Stimulated activated naive CD8-positive, alpha-beta T cell treated with anti-CD3 and anti-CD28 coated beads, Interleukin-15, Interleukin-2, amounts not matched to agents 100 U/mL and 50 U/mL, for 24 hours (primary cell): ENCODE measurements at places on chromosomes 2 and 18.
A peak's percentile ranks its signal among the peaks of the same experiment; 100 is the strongest.

- no peak for DNase-seq
Measured at GRCh38 chr2:36371928-36372391, 16.4 kb downstream of the CRIM1 start.

DNA sequence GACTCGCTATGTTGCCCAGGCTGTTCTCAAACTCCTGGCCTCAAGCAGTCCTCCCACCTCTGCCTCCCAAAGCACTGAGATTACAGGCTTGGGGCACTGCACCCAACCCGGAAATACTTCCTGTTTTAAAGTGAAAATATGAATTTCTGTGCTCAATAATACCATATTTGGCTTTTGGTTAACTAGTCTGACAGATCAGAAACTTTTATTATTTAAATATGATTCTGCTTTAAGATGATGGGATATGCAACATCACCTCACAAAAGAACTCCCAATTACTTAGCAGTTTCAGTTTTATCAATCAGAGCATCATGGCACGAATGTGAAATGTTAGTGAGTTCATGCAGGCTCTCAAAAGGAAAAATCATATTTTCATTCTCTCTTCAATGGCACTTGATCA lies 120.6 kb downstream of the PTRHD1 start:
- no peak for DNase-seq

- no peak for DNase-seq
Measured at GRCh38 chr2:220227266-220227920, 600.0 kb downstream of the SLC4A3 start.

- DNase-seq, result no peak
Measured at GRCh38 chr18:48314690-48315089, 94.5 kb downstream of the ZBTB7C start.

DNA sequence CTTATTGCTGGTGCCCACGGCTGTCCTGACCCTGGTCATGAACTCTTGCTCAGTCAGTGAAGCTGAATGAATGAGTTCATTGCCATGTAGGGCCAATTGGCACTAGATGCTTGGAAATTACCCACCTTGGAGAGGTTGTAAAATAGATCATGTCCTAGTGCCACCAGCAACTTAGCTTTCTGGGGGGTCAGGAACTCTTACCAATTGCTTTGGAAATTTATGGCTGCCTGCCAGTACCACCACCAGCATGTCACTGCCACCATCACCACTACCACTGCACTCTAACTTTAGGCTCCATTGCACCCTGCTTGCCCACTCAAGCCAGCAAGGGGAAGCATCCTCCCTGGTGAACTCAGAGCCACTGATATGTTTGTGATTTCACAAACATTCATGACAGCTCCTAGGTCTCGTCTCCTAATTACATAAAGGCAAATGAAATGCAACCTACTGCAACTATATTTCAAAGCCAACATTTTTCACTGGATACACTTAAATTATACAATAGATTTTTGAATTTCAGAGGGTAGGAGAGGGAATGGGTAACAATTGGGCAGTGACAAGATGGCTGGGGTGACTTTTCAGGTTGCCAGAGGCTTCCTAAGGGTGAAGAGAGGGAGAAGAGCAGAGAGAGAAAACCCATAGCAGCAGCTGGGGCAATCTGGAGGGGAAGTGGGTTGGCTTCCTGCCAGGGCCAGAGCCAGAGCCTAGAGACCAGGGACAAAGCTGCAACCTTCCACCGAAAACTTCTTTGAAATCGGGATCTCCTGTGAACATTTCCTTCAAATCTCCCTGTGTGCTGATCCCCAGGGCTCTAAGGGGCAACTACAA lies 3.5 kb upstream of the EMILIN1 start:
- DNase-seq, result peak; percentile 50

- DNase-seq, result no peak
Measured at GRCh38 chr2:149828520-149829210, 241.1 kb upstream of the MMADHC start.
